ENCODE measurements at places on chromosomes 1 and 21.
A peak's percentile ranks its signal among the peaks of the same experiment; 100 is the strongest.

DNA sequence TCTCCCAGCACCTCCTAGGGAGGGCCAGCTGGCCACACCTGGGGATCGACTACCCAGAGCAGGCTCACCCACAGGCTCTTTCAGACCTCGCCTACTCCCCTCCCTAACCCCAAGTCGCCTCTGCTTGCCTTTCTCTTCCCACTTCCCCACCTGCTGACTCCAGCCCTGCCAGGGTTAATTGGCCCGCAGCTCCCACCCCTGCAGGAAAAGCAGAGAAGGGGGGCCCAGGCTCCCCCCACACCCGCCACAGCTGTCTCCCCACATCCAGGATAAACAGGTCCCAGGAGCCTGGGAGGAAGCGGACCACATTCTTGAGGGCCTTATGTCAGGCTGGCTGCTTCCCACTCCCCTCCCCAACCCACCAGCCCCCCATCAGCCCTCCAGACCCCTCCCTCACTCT is 45.0 kb downstream of the TAS1R2 start:
- no peak for DNase-seq

DNA sequence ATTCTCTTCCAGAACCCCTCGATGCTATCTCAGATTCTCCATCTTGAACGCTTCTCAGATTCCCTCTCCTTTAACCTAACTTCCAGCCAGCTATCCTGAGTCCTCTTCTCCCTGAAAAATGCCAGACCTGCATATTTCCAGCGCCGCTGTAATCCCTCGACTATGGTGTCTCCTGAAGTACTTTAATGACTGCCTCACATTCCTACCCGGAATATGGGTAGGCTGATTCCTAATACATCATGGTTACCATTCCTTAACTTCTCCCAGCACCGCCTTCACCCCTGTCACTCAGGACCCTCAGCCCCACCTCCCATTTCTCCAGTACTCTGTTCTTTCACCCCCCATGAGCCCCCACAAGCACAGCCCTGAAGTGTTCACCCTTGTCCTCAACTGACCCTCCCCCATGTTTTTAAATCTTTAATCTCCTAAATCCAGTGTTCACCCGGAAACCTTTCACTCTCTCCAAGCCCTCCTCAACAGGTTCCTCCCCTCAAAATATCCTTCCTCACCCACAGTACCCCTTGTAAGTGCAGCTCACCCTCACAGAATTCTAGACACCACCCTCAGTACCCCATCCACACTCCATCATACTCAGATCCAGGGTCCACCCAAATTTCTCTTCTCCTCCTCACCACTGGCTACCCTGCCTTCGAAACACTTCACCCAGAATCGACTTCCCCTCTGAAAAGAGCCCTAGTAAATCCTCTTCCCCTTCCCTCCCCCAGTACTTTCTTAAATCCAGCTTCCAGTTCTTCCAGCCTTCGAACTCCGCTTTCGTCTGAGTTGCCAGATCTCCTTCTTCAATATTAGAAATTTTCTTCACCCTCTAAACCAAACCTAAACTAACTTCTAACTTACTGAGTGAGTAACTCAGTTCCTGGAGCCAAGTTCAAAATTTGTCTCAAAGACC is 922 bp downstream of the CPT2 start:
- DNase-seq, result no peak

GRCh38 chr1:198676253-198676652 is 37.4 kb downstream of the PTPRC start:
- peak; percentile 89 for DNase-seq

- no peak for DNase-seq
These were observed 481 bp upstream of the EXTL1 start for GRCh38 chr1:26020941-26021646.

- no peak for DNase-seq
These were observed 10.7 kb upstream of the XKR8 start for GRCh38 chr1:27949027-27949426.

DNA sequence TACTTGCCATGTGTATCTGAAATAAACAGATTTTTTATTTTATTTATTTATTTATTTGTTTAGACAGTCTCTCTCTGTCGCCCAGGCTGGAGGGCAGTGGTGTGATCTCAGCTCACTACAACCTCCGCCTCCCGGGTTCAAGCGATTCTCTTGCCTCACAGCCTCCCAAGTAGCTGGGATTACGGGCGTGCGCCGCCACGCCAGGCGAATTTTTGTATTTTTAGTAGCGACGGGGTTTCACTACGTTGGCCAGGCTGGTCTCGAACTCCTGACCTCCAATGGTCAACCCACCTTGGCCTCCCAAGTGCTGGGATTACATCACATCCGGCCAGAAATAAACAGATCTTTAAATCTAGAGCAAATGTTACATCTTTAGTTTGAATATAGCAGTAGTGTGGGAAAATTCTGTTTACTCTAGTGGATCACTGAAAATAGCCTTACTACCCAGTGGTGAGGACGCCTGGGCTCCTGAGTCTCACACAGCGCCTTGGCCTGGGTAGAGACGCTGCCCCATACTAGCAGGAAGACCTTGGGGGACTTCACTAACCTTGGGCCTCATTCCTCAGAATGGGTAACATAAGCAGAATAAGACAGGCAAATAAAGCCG is 709 bp downstream of the GART start:
- DNase-seq, result no peak

GRCh38 chr1:15627343-15627988 is 10.2 kb downstream of the DDI2 start:
- no peak for DNase-seq

DNA sequence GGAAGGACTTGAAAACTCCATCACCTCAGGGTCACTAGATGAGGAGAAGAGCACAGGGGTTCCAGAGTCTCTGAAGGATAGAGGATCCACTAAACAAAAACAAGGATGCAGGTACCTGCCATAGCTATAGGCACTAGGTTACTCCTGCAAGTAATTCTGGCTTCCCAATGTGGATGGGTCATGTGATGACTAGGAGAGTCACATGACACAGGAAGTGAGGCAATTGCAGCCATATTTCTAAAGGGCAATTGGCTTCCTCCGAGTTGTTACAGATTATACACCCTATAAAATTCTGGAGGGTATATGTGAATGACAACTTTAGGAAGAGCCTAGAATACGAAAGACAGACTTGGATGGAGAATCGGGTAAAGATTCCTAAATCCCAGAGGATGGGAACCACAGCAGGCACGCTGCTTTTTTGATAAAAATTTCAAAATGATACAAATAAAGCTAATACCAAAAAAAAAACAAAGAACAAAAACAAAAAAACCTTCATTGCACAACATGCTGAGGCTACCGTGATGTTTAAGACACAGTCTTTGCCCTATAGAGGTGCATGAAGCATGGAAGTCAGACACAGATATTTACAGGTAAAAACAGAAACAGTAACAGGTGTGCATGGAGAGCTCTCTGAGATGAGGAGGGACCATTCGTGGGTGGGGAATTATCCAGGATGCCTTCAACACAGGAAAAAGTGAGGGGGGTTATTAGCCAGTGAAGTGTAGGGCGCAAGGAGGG is 10.5 kb downstream of the MTX1 start:
- peak; percentile 62 for DNase-seq

DNA sequence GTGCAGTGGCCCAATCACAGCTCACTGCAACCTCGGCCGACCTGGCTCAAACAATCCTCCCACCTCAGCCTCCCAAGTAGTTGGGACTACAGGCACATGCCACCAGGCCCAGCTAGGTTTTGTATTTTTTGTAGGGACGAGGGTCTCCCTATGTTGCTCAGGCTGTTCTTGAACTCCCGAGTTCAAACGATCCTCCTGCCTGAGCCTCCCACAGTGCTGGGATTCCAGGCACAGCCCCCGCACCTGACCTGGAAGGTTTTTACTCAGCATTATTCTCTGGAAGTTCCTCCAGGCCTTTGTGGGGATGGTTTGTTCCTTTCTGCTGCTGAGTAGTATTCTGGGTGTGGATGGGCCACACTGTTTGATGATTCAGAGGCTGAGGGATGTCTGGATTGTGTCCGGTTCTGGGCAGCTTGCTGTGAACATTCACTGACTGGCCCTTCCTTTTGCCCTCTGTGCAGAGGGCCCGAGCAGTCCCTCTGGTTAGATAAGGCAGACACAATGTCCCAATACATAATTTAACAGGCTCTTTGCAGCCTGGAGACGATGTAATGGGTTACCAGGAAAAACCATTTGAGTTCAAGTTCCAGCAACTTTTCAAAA is 6.0 kb upstream of the TRAPPC10 start:
- DNase-seq, result no peak

GRCh38 chr1:1398677-1399186 is 403 bp downstream of the CCNL2 start:
- DNase-seq, result no peak

- peak; percentile 71 for DNase-seq
These were observed 40.4 kb downstream of the DAP3 start for GRCh38 chr1:155729031-155729898.
